NCI-H187 (cell line): ENCODE measurements at places on chromosomes 12 and 14.

- no peak for DNase-seq
Measured at GRCh38 chr12:12378616-12379015, 21.7 kb downstream of the BORCS5 start.

- DNase-seq = no peak
Measured at GRCh38 chr12:106123110-106123509, 15.6 kb downstream of the NUAK1 start.

DNA sequence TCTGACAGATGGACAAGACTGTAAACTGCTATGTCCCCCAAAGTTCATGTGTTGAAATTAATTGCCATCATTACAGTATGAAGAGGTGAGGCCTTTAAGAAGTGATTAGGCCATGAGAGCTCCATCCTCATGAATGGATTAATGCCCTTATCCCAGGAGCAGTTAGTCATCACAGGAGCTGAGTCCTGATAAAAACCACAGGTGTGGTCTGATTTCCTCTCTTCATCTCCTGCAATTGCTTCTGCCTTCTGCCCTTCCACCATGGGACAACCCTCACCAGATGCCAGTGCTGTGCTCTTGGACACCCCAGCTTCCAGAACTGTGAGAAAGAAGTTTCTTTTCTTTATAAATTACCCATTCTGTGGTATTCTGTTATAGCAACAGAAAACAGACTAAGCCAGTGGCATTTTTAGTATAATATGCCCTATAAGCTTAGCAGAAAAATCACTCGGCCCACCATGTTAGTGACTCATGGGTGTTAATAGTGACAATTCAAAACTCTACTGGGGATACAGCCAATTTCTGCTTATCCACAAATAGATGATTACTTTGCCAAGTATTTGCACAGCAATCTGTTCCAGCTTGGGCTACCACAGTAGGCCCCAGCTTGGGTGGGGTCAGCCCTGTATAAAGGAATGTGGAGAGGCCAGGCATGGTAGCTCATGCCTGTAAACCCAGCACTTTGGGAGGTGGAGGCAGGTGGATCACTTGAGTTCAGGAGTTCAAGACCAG is 129.0 kb upstream of the BCL2L14 start:
- DNase-seq = no peak

DNA sequence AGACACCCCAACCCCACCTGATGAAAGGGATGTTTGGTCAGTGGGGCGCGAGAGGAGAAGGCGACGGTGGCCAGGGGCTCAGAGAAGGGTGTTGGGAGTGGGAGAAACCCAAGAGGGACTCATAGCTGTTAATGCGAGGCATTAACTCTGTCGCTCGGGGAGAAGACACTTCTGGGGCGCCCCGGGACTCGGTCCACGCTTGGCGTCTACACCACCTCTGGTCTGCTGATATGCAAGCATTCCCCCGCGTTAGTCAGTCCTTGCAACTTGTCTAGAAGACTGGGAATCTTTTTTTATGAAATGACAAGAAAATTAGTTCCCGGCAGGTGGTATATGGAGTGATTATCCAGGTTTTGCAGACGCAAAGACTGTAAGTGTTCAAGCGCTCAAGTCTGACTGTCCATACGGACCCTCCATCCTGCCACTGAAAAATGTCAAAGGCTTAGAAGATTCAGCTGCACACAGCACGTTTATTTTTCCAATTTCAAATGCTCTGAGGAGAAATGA is 360 bp upstream of the SLC35F4 start:
- no peak for DNase-seq

DNA sequence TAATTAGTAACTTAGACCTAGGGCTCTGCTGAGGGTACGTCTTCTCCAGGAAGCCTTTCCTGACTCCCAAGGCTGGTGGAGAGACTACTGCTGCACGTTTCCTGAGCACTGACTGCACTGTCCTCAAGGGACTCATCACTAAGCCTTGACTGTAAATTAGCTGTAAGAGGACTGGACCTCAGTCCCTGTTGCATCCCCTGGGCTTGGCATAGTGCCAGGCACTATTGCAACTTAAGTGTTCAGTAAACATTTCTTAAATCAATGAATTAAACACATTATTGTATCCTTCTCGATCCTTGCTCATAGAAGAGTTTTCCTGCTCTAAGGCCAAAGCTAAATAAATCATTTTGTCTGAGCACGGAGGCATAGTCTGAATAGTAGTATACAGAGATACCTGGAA is 31.9 kb upstream of the IFNG-AS1 start:
- peak; percentile 83 for DNase-seq
